ENCODE measurements at places on chromosomes 13 and 19. TPM values are rescaled to one million over a fixed set of nuclear protein-coding genes. Genes with fewer than 3 reads are reported as not detected.
A peak's percentile ranks its signal among the peaks of the same experiment; 100 is the strongest.

The ZNF229 gene
- total RNA-seq: 2.6 TPM

- DNase-seq: no peak
Measured at GRCh38 chr19:4357921-4358326, 14.6 kb downstream of the MPND start.

- no peak for DNase-seq
Measured at GRCh38 chr13:40770609-40770933, 419 bp downstream of the MRPS31 start.

- DNase-seq: no peak
Measured at GRCh38 chr19:4035018-4035566, 27.6 kb downstream of the PIAS4 start.

- no peak for DNase-seq
Measured at GRCh38 chr13:110149036-110149435, 157.9 kb downstream of the COL4A1 start.

GRCh38 chr13:110916301-110917142 is 1.7 kb upstream of the ANKRD10 start:
- peak; percentile 7 for DNase-seq

GRCh38 chr19:49422407-49423070 is 702 bp downstream of the PTH2 start:
- DNase-seq: no peak

DNA sequence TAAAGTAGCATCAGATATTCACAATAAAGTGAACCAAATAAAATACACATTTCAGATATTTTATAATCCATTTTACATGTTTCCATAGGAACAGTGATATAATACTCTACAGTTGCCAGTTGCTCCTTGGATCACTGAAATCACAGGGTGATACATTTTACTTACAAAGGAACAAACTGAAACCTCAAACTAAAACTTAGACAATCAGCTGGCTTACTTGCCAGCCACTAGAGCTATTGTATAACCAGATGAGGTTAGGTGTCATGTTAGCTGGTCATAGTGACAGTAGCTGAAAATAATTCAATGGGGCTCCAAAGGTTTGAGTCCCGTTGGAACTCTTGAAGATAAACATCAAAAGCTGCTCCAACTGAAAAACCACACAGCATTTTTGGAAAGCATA is 274.6 kb downstream of the ITGBL1 start:
- DNase-seq: no peak

DNA sequence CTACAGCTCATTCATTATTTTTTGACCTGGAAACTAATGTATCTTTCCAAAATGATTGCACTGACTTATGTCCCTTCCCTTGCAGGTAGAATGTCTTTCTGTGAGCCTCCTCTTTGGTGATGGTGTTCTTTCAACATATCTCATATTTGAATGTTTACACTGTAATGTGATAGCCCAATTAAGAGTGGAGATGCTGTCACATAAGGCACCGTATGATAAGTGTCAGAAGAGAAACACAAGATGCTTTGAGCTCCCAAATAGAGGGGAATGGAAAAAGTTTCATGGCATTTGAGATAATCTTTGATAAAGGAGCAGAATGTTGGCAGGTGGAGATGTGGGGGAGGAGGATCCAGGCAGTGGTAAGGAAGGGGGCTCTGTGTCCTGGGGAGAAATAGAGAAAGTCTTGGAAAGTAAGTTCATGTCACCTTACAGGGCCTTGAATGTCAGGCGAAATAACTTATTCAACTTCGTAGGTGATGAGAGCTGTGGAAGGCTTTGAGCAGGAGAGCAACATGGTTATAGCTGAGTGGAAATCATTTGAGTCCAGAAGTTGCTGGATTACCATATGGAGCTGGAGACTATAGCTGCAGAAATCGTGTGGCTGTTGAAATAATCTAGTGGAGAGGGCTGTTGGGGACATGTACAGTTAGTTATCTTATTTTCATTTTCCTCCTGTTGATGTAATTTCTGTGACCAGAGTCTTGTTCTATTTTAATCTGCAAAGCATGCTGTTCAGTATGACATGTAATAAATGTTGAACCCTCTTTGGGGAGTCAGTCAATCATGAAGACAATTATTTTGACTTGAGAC is 10.3 kb upstream of the RNF113B start:
- DNase-seq: no peak

GRCh38 chr19:45663800-45664199 is 4.2 kb upstream of the GIPR start:
- no peak for DNase-seq
